ENCODE measurements at places on chromosomes 16 and 17.

GRCh38 chr16:67773099-67773498, 33.3 kb downstream of the RANBP10 start:
- DNase-seq = peak; percentile 11

DNA sequence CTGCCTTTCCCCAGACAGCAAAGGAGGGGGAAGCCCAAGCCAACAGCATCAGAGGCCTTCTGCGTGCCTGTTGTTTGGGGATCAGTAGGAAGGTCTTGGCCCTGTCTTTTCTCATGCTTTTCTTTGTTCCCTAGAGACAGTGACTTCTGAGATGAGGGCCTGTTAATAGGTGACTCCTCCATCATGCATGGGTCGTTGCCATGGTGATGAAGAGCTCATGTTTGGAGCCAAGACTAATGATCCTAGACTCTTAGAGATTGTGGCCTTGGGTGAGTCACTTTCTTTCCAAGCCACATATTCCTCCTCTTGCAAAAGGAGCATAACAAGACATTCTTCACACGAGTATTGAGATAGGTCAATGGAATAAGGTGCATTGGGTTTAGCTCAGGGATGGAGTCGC, 201.1 kb upstream of the ASIC2 start:
- DNase-seq = no peak

DNA sequence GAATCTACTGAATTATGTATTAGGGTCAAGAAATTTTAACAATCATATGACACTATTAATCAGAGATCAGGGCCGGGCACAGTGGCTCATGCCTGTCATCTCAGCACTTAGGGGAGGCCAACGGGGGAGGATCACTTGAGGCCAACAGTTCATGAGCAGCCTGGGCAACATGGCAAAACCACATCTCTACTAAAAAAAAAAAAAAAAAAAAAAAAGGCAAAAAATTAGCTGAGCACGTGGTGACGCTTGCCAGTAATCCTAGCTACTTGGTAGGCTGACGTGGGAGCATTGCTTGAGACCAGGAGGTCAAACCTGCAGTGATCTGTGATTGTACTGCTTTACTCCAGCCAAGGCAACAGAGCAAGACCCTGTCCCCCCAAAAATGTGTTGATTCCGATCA, 52.5 kb upstream of the CLEC3A start:
- no peak for DNase-seq

DNA sequence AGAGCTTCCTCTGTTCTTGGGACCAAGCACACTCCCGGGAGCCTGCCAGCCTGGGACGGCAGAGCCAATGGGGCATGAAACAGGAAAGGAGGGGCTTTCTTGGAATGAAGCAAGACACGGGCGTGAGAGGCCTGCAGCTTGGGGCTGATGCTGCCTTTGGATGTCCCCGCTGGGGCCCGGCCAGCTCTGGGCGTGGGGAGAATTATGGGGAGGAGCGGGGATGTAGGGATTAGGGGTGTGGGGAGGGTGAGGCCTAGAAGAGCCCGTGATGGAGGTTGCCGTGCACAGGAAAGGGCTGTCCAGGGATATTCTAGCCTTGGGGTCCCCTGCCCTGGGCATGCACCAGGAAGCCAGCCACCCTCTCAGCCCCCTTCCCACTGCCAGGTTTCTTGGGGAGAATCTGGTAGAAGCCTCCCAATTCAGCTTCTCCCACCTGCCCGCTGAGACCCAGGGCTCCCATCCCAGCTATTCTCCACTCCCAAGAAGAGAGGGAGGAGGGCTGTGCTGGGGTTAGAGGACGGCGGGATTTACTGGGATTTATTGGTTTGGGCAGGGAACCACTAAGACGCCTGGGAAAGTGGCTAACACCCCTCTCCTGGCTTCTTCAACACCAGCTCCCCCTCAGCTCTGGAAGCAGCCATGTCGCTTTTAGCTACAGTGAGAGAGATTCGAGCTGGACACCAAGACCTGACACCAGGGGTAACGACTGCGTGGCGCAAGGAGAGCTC, 20.0 kb upstream of the NXPH3 start:
- DNase-seq = no peak

DNA sequence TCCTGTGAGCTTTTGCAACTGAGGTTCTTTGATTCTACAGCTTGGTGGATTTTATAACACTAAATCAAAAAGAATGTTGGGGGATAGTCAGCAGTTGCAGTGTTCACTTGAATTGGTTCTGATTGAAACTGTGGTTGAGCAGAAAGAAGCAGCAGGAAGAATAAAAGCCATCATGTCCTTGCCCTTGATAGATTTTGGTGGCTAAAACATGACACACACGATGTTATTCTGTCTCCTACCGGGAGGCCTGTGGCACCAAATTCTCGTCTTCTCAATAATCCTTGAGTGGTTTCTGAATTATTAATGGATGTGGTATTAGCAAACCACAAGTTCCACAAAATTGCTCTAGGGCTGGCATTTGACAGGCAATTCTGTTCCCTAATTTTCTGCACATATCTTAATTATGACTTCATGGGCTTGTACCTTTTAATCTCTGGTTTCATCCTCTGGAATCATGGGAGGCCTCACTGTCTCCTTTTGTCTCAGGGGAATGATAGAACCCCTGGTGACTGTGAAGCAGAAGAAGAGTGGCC, 338.2 kb downstream of the SNX29 start:
- no peak for DNase-seq

DNA sequence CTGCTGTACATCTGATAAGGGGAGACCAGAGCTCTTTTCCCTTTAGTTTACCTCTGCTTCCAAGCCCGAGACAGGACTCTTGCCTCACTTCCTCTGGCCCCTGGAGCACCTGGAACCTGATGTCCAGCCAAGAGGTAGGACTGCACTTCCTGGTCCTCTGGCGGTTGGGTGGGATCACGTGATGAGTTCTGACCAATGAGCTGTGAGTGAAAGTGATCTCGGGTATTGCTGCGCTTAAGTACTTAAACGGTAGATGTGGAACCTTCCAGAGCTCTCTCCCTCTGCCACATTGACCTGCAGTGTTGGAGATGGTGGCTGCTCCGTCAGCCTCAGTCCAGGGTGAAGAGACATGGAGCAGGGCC, 67.0 kb downstream of the SMPD3 start:
- DNase-seq = no peak

- DNase-seq = no peak
Measured at GRCh38 chr17:73878923-73879322, 234.7 kb upstream of the SDK2 start.

DNA sequence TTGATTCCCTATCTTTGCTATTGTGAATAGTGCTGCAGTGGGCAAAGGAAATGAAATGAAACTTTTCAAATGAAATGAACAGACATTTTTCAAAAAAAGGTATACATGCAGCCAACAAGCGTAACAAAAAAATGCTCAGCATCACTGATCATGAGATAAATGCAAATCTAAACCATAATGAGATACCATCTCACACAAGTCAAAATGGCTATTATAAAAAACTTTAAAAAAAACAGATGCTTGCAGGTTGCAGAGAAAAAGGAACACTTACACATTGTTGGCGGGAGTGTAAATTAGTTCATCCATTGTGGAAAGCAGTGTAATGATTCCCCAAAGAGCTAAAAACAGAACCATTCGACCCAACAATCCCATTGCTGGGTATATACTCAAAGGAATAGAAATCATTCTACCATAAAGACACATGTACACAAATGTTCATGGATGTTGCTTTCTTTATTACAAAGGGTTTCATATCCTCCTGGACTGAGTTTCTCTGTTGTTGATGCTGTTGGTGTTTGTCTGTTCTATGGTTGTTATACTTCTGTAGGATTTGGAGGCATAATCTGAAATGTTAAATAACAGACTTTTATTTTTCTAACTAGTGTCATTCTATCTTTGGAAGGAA, 99.3 kb upstream of the SOX9 start:
- no peak for DNase-seq

- no peak for DNase-seq
Measured at GRCh38 chr16:31421587-31421986, 6.6 kb downstream of the COX6A2 start.

DNA sequence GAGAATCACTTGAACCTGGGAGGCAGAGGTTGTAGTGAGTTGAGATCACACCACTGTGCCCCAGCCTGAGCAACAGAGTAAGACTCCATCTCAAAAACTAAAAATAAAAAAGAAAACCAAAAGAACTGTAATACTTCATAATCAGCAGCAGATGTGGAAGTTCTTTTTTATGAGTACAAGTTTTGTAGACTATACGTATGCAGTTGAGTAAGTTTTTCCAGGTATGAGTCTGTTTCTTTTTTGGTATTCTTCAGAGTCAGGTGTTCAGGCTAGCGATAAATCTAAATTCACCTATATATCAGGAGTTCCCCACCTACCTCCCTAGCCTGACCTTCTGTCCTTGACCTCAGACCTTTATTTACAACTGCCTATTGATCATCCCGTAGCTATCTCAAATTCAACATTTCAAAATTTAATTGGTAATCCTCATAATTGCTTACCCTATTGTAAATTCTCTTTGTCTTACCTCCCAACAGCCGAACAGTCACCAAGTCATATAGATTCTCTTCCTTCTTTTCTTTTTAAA, 10.7 kb downstream of the DCTN5 start:
- DNase-seq = no peak

GRCh38 chr16:69014811-69015210, 90.6 kb upstream of the HAS3 start:
- peak; percentile 75 for DNase-seq

DNA sequence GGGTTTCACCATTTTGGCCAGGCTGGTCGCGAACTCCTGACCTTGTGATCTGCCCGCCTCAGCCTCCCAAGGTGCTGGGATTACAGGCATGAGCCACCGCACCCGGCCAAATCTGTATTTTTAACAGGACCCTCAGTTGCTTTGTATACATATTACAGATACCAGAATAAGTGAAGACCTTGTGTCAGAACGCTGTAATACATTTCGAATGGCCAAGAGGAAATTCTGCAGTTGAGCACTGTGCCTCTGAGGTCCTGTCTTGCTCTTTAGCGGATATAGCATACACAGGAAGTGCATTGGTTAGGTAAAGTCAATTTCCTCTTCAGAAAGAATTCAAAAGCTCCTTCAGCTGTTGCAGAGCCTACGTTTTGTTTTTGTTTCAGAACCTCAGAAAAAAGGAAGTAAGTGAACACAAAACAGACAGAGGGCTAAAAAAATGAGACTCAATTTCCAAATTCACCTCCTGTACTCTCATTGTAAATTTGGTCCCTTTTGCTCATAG, 15.7 kb downstream of the CRLF3 start:
- DNase-seq = no peak

DNA sequence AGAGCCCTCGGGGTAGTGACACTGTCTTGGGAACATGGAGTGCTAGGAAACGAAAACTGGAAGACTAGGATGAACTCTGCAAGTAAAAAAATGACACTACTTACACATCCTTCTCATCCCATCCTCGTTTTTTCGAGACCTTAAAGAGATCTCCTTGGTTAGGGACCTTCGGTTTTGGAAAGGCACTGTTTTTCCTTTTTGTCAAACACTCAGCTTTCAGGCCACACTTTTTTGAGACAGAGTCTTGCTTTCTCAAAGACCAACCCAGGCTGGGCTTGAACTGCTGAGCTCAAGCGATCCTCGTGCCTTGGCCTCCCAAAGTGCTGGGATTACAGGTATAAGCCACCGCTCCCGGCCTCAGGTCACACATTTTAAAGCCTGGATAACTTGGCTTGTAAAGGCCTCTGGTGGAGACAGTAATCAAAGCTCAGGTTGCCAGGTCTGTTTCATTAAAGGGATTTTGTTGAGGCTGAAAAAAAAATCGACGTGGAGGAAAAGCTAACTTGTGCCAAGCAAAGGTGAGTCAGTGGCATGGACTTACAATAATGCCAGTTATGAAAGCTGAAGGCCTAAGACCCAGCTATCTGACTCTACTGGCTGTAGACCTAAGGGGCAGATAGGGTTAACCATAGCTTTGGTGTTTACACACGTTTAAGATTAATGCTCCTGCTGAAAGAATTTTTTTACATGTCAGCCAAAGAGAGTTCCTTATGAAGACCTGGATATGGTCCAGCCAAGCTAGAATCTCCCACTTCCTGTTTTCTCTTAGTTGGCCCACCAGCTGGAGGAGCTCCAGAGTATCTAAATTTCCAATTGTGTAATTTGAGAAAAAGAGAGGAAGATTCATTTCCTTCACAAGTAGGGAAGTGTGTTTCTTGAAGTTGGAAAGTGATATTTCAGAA, 823 bp downstream of the NBR1 start:
- DNase-seq = peak; percentile 68

DNA sequence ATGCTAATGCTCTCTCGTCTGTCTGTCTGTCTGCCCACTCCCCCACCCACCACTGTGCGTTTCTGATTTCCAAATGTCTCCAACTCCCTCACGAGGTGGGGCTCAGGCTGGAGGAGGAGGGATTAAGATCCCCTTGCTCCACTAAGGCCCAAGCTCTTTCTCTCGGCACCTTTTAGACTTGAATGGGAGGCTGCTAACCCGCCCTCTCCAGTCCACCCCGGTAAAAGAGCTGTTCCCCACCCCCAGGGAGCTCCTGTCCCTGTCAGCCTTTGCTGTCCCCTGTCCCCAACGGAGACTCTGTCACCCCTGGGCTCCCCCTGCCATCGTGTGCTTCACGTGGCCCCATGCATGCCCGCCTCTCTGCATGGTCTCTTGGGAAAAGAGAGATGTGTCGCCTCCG, 68.5 kb upstream of the PLCG2 start:
- DNase-seq = no peak

DNA sequence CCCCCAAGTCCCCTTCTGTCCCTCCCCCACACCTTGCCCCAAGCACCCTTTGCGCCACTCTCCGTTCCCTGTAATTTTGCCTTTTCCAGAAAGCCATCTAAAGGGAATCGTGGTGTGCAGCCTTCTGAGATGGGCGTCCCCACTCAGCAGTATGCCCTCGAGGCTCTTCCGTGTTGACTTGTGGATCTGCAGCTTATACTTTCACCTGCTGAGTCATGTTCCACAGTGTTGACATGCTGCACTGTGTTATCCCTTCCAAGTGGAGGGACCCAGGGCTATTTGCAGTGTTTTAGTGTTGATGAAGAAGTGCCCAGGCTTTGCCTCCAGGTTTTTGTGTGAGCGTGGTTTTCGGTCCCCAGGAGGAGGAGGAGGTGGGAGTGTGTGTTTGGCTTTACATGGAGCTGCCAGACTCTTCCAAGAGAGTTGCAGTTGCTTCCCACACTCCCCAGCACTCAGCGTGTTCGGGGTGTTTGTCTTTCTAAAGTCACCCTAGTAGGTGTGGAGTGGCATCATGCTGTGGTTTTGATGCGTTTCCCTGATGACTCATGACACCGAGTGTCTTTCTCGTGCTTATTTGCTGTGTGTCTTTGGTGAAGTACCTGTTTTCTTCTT, 32.1 kb upstream of the JPT2 start:
- DNase-seq = no peak

DNA sequence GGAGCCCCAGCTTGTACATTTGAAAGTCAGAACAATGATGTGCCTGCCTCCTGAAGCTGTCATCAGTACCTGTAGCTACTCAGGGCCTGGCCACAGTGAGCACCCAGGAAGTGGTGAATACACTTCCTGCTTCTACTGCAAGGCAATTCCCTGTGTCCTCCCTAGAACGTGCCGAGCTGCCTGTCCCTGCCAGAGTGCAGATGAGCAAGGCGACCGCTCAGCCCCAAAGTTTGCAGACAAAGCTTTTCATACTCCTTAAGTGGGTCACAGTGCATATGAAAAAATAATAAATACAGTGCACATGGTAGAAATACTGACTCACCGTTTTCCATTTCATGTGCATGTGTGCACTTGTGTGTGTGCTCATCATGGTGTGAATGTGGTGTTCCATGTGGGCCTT, 77.3 kb downstream of the MPRIP start:
- no peak for DNase-seq

Data from SK-MEL-5 (cell line).